ENCODE measurements at places on chromosomes 13 and 19.

DNA sequence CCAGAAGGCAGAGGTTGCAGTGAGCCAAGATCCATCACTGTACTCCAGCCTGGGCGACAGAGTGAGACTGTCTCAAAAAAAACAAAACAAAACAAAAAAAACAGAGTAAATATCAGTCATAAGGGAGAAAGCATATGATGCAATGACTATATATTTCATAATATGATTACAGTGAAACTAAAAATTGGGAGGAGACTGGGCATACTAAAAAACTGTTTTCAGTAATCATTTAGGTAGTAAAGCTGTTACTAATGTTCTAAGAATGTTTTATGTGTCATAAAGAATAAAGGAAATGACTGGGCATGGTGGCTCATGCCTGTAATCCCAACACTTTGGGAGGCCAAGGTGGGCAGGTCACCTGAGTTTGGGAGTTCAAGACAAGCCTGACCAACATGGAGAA lies 15.9 kb downstream of the ZNF573 start:
- DNase-seq, result no peak

GRCh38 chr19:18414504-18415177 lies 4.6 kb upstream of the SSBP4 start:
- DNase-seq, result no peak

- no peak for DNase-seq
Observed at GRCh38 chr19:5182751-5183150, 157.9 kb downstream of the PTPRS start.

DNA sequence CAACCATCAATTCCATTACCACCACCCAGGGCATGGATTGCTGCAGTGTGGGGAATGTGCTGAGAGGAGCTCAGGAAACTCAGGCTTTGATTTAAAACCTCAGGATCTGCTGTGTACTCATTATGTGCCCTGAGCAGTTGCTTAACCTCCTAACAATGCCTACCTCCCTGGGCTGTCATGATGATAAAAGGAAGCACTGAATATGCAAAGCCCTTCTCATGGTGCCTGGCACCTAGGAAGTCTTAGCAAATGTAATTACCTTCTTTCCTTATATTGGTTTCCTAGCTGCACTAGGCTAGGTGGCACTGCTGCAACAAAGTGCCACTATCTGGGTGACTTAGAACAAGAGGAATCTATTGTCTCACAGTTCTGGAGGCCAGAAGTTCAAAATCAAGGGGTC lies 62.2 kb downstream of the KCTD12 start:
- no peak for DNase-seq

- no peak for DNase-seq
Observed at GRCh38 chr13:28819735-28820098, 422 bp upstream of the MTUS2 start.

DNA sequence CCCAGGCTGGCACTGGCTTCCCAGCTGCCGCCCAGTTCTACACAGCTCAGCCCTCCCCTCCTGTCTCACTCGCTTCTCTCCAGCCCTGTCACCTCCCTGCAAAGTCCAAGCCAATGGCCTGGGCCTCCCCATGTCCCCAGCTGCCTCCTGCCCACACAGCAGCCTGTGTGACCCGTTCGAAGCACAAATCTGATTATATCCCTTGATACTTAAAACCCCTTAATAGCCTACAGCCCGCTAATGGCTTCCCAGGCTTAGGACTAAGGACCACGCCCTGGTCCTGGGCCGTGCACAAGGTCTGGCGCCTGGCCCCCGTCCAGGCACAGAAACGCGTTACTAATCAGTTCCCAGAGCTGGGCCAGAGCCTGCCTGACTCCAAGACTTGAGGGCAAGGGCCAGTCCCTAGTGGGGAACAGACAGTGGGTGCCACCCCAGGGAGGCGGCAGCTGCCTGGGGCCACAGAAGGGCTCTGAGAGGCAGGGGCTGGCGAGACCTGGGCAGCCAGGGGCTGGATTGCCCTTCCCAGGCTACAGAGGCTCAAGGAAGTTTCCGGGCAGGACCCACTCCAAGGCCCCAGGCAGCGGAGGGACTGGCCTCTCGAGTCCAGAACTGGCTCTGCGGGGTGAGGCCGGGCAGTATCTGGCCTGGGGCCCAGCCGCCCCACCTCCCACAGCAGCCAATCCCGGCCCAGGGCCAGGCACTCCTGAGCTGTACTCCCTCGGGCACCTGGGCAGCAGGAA lies 10.4 kb downstream of the XAB2 start:
- no peak for DNase-seq

DNA sequence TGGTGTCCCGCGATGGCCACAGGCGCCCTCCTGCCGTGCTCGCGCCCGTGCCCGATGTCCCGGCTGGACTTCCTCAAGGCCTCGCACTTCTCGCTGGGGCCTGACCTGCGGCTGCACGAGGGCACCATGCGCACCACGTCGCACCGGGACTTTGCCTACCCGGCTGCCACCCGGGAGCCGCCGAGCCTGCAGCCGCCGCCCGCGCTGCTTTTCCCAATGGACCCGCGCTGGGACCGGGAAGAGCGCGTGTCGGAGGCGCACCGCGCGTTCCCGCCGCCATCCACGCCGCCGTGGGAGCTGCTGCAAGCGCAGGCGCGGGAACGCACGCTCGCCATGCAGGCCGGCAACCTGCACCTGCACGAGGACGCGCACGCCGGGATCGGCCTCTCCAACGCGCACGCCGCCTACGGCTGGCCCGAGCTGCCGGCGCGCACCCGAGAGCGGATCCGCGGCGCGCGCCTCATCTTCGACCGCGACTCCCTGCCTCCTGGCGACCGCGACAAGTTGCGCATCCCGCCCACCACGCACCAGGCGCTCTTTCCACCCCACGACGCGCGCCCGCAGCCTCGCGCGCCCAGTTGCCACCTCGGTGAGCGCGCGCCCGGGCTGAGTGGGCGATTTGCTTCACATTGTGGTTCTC lies 12.1 kb upstream of the PEX11G start:
- DNase-seq, result no peak

DNA sequence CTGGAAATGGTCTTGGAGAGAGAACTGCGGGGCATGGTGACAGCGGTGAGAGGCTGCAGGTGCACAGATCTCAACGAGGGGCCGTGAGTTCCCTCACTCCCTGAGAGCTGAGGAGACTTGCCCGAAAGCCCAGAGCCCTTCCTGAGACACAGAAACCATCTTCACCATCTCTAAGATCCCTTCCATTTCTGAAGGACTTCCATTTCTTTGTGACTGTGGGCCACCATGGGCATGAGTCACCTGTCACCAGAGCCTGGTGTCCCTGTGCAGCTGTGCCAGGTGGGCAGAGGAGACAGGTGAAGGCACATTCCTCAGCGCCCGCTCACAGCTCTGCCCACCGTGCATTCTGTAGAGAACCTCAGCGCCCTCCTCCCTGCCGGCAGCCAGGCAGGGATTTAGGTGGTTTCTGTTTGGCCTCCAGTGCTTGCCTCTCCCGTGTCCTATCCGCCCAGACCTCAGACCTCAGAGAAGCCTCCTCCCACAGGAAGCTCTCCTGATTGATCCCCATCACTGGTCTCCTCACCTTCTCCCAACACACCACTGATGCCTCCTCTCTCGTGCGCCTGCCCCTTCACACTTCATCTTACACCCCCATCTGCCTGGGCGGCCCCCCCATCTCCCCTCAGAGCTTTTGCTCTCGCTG lies 24.2 kb downstream of the SH3GL1 start:
- DNase-seq, result no peak

DNA sequence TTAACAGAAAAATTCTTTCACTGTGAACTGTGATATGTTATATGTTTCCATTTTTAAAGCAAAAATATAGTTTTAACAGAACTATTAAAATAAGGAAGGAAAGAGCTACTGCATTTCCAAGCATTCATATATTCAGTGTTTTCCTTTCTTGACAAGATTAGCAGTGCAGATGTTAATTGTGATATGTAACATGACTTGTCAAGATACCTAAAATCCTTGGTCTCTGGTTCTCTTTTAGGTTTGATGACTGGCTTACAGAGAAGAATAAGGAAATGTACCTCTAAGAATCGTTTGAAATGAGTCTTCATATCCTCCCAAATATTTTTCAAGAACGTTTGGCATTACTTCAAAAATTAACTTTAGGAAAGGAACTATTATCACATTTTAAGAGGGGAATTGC lies 907.2 kb downstream of the PCDH9 start:
- no peak for DNase-seq

DNA sequence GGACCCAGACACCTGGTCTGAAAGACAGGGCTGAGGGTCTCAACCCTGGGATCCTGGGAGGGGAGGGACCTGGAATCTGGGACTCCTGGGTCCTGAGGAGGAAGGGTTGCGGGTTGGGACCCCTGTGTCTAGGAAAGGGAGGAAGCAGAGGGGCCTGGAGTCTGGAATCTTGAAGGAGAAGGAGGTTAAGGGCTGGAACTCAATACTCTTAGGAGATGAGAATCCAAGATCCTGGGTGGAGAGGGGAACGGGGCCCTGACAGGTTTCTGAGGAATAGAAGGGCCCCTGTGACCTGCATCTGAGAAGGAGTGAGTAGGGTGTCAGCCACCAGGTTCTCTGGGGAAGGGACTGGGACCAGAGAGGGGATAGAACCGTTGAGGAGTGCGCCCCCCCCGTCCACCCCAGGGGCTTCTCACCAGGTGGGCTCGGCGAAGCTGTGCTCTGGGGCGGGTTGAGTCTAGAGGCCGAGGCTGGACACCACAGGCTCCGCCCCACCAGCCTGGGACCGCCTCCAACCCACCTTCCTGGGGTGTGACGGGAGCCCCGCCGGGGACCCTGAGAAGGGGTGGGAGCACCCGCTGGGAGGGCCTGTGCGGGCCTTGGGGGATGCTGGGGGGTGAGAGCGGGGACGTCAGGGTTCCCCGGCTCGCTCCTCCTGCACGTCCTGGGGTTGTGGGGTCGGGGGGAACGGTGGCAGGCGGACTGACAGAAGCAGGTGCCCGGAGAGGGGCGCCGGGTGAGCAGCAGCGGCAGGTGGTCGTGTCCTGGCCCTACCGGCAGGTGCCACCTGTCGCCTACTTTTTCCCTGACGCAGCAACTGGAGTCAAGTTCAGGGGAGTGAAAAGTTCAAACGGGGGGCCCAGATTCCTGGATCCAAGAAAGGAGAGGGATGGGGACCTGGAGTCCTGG lies at the start of gene MAMSTR:
Gene MAMSTR, minus strand, starts transcription at position 463 of the 909 bp plus-strand sequence. CDS start 694 bp downstream, outside the sequence.
- no peak for DNase-seq

GRCh38 chr19:46517471-46517870 lies 21.8 kb upstream of the PNMA8B start:
- no peak for DNase-seq

GRCh38 chr19:17683078-17683477 lies 5.1 kb downstream of the UNC13A start:
- no peak for DNase-seq

DNA sequence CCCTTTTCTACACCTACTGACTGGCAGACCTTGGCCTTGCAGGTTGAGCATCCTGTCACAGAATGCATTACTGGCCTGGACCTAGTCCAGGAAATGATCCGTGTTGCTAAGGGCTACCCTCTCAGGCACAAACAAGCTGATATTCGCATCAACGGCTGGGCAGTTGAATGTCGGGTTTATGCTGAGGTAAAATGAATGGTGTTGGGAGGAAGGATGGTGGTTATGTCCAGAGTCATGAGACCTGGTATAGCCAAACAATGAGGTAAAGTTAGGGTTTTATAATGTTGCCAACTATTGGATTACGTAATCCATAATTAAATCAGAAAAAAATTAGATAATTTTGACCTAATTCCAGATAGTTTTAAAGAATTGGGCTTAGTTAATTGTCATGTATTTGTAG lies 212.5 kb downstream of the PCCA start:
- DNase-seq, result no peak

DNA sequence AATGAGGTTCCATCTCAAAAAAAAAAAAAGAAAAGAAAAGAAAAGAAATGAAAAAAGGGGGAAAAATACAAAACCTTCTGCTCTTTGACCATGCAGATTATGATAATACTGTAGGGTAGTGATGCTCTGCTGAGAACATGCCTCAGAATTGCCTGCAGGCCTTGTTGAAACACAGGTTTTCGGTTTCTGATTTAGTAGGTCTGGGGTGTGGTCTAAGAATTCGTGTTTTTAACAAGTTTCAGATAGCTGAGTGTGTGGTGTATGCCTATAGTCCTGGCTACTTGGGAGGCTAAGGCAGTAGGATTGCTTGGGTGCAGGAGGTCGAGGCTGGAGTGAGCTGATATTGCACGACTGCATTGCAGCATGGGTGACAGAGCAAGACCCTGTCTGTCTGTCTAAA lies 14.9 kb upstream of the CYP2B6 start:
- DNase-seq, result no peak

GRCh38 chr19:7916103-7916954 lies 1.7 kb downstream of the TGFBR3L start:
- DNase-seq, result no peak

- DNase-seq, result no peak
Observed at GRCh38 chr13:51154029-51154555, 43.0 kb upstream of the C13orf42 start.

- DNase-seq, result no peak
Observed at GRCh38 chr19:35171730-35172129, 17.2 kb downstream of the FXYD5 start.

- DNase-seq, result no peak
Observed at GRCh38 chr13:32989942-32990341, 26.3 kb upstream of the KL start.

GRCh38 chr19:35207391-35207871 lies 21.1 kb downstream of the FAM187B start:
- no peak for DNase-seq

DNA sequence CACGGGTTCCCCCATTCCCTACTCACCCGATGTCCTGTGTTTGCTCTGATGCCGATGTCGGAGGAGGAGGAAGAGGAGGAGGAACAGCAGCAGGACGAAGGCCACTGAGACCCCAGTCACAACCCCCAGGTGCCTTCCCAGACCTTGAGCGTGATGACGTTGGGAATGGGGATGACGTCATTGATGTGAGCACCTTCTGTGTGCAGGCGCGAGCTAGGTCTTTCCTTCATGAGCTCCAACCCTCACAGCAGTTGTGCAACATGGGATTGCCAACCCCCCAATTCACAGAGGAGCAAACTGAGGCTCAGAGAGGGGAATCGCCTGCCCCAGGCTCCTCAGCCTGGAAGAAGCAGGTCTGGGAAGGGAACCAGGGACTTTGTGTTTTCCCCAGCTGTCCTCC lies 4.2 kb downstream of the LILRB5 start:
- no peak for DNase-seq

DNA sequence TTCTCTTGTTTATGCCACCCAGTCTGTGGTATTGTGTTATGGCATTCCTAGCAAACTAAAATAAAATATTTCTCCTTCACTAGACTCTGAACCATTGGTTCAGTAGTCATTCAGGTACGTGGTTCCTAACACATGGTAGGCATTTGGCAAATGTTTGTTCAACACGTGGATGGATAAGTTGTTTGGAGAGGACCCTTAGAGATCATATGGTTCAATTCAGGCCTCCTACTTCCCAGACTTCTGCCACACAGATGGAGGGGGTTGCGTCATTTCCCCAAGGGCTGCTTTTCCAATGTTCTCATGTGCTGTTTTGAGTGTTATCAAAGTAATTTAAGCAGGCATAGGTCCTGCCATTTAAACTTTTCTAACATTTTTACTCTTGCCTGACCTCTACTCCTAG lies 6.7 kb downstream of the CXCL17 start:
- peak; percentile 89 for DNase-seq
